ENCODE measurements at places on chromosomes 1 and 21.

DNA sequence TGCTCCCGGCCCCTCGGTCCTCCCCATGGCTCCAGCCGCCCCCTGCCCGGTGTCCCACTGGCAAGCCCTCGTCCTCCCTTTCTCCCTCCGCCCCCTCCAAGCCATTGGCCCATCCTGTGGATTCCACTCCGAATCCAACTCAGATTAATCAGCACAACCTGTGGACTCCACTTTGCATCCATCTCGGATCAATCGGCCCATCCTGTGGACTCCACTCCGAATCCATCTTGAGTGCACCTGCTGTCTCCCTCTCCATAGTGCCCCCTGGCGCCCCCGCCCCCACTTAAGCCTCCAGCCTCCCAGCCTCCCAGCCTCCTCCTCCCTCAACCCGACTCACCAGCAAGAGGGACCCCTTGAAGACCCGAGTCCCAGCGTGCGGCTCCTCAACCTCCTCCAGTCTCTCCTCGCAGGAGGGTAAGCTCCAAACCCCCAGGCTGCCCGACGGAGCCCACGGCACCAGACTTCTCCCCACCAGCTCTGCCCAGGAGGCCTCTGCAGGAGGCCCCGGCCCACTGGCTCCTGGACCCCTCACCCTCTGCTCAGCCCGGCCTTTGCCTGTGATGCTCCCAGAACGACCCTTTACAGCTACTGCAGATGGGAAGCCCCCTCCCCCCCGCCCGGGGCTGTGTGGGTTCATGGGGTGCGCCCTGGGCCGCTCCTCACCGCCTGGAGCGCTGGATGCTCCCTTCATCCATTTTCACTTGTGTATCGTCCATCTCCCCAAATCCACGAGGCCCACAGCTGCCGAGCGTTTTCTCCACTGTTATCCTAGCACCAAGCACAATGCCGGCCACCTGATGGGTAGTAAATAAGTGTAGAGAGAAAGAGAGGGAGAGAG lies 40.6 kb upstream of the TSPEAR start:
- DNase-seq, result no peak

DNA sequence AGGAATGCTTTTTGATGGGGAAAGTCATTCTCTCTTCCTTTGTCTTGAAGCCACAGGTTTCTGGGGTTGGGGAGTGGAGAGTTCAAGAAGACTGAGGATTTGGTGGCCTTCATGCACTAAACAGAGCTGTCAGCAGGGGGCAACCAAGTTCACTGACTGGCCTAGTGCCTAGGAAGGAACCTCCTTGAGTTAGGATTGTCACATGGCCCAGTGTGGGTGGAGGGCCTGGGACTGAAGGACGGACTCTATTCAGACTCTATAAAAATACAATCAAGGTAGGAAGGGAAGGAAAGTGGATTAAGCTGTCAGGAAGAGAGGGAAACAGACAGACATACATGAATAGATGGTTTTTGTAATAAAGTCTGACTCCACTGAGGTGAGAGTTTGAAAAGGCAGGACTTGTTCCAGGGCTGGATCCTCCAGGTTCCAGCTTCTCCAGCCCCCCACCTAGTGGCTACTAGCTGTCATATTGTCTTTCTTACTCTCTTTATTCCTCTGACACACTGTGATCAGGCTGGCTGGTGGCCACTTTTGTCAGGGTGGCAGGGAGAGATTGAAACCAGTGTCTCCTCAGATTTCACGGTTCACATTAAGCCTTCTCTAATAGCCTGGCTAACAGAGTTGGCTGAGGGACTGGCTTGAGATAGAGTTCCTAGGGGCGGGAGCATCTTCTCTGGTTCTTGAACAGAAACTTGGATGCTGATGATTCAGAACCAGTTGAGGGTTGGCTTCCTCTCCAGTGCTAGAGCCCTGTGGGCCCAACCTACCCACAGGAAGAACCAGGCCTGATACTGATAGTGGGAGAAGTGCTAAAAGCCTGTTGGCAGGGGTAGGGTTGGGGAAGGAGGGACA lies 4.1 kb upstream of the SH3BGRL3 start:
- peak; percentile 80 for DNase-seq

DNA sequence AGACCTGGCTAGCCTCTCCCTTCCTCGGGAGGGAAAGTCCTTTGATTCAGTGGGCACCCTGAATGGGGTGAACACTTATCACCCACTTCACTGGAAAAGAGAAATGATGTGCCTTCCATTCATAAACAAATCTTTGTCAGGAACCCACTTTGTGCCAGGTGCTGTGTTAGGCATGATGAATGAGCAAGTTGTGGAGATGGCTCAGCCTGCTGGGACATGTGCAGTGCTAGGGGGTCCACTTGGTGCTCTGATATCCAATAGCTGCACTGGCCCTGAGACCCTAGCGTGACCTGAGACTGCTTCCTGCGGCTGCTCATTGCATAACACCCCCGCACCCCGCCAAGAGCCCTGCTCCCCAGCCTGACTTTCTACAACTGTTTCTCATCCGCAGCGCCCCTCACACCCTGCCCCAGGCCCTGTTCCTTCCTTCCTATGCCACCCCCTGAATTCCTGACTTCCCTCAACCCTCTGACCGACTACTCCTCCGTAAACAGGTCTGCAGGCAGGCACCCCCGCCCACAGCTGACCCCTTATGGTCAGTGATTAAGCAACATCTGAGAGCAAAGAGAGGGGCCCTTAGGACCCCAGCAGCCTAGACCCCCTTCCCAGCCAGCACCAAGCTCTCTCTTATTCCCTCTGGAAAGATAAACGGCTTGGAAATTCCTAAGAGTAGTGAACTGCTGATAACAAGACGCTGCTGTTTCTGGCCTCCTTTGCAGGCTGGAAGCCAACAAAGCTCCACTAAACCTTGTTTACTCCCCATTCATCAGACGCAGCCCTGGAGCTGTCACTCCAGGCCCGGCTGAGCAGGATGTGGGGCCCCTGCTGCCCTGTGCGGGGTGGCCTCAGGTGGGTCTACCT lies 12.9 kb downstream of the CSRP1 start:
- DNase-seq, result no peak

- DNase-seq, result no peak
These were observed 59.8 kb upstream of the MUTYH start for GRCh38 chr1:45400049-45400448.

- no peak for DNase-seq
These were observed 143.2 kb upstream of the EDN2 start for GRCh38 chr1:41627491-41628280.

GRCh38 chr1:177164380-177165068 lies at the start of gene ASTN1:
Gene ASTN1, minus strand, starts transcription at chr1:177164712. Its CDS starts 36 bp downstream, at chr1:177164676.
- DNase-seq, result no peak

GRCh38 chr1:29179641-29180184 lies 2.0 kb downstream of the SRSF4 start:
- peak; percentile 30 for DNase-seq

DNA sequence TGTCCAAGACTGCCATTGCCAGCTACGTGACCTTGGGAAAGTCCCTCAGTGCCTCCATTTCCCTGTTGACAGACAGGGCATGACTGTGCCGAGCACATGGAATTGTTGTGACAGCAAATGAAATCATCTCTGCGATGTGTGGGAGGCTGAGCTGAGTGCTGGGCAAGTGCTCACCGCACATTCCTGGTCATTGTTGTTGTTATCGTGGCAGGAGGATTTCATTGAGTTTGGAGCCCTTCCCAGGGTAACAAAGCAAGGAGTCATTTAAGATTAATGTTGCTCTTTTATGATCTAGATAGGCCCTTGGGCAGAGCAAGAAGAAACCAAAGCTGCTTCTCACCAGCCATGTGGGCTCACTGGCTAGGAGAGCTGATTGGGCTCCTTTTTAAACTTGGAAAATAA lies 39.6 kb upstream of the ITPKB start:
- no peak for DNase-seq

DNA sequence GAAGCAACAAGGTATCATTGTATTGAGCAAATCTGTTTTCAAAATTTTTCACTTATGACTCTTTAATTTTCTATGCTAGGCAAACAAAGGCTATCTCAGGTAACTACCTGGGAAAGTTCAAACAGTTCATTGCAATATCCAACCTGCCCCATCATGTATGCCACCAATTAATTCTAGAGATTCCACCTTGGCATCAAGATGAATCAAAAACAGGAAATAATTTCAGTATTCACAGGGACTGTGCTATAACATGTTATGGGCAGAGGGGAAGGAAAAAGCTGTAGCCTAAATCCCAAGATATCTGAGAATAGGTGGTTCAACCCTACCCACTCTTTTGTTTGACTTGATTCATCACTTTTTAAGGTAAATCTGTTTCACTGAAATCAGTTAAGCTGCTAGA lies 67.5 kb upstream of the SH3GLB1 start:
- DNase-seq, result no peak

- no peak for DNase-seq
These were observed 58.4 kb downstream of the NTMT2 start for GRCh38 chr1:170204121-170204520.

GRCh38 chr1:50066806-50067205 lies 41.9 kb upstream of the ELAVL4 start:
- no peak for DNase-seq

GRCh38 chr1:233440951-233441401 lies 113.5 kb downstream of the MAP3K21 start:
- peak; percentile 27 for DNase-seq

Measured in CD4-positive, alpha-beta T cell treated with Interleukin-21 for 1 hour (primary cell).